ENCODE measurements at places on chromosomes 2 and 18.
A peak's percentile ranks its signal among the peaks of the same experiment; 100 is the strongest.

DNA sequence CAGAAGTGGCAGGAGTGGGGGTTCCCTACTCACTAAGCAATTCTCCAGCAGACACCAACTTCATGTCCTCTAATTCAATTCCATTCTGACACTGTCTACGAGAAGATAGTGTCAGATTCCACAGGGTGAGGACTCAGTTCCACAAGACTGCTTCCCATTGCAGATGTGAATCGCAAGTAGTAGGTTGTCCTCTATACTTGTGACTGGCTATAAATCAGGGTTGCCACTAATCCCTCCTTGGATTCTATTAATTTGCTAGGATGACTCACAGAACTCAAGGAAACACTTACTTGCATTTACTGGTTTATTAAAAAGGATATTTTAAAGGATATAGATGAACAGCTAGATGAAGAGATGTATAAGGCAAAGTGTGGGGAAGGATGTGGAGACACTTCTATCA, 184.1 kb upstream of the ACVR2A start:
- no peak for DNase-seq

DNA sequence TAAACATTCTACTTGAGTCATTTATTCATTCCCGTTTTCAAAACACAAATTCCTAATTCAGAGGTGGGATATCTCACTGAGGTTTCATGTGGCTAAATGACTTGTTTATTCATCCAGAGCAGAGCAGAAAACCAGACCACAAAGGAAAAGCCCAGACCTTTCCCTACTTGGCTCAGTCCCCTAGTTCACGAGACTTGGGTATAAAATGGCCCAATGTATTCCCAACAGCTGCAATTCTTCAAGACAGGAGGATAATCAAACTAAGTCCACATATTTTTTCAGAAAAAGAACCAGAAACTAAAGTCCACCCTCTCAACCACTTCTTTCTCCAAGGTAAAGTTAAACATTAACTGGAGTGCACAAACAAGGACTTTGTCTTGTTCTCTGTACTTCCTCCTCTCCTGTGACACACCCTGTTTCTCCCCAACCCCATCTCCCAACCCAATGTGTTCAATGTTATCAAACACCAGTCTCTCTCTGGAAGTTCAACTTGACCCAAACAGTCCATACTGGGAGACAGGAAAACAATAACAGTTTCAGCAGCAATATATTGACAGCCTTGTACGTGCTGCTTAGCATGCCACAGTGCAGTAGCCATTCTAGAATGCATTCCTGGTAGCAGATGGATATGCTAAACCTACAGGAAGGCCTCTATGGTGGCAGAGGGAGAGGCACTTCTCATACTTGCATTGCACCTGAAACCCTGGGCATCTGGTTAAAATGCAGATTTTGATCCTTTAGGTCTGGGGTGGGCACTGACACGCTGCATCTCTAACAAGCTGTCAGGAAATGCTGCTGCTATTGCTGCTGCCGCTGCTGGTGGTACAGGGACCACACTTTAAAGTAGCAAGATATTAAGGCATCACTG, 110.7 kb downstream of the INO80D start:
- no peak for DNase-seq

DNA sequence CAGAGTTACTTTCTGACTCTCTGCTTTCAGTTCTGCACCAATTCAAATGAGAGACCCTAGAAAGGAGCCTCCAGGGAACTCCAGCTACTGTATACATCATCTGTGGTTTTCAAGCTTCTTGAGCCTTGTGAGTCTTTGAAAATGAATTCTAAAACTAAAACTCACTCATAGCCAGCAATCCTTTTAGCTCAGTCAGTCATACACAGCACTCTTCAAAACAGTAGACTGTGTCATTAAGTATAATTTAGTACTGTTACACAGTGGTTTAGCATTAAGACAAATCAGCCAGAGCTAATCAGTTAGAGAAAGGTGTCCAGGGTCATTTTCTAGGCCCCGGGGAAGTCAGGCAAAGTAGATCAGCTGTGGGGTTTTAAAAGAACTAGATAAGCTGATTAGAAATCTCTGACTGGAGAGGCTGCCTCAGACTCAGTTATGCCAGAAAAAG, 322.1 kb upstream of the THUMPD2 start:
- no peak for DNase-seq

DNA sequence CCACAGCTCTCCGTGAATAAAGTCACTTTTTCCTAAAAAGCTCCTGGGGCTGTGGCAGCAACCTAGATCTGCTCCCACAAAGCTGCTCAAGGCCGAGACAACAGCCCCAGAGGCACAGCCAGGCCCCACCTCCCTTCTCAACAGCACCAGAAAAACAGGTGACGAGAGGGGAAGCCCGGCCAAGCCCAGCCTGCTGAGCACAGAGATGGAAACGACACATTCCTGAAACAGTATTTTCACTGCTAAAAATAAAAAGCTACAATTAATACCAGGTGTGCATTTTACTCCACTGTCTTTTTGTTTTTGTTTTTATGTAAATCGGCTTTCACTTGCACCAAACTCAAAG, 199.3 kb downstream of the HDAC4 start:
- no peak for DNase-seq

DNA sequence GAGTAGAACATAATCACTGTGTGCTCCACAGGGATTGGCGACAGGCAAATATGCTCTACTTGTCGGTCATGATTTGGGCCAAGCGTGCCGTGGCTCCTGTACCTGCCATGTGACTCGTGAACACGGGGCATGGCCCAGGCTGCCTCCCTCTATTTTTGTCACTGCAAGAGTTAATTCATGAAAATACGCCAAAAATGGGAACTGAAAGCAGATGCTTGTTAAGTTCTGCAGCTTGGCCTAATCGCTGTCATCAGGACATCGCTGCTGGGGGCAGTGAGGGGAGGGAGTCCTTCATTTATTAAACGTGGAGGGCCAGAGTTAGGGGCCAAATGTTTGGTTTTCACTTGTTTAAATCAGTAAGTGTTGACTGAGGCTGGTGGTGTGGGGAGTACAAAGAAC, 177.8 kb downstream of the BCL2 start:
- no peak for DNase-seq

DNA sequence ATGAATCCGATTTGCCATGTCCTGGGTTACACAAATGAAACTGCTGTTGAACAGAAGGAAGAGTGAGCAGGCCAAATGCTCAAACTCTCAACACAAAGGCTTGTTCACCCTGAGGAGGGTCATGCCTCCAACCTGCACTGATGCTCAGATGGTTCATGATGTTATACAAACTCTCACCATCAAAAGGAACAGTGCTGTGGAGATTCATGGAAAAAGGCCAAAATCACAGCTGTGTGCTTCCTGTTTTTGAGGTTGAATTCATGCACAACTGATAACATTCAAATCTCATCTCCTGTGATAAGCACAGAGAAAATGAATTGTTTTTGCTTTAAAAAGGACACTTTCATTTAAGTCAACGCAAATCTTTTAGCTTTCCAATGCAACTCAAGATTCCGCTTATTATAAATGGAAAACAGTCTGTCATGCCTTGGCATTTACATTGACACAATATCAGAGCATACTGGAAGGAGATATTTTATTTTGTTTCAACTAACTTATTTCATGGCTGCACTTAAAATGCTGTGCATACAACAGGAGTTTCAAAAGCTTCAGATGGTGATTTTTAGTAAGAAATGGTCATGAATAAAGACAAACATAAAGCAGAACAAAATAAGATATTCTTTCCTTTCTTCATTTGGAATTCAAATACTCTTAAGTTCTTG, 22.2 kb upstream of the TTN start:
- no peak for DNase-seq

GRCh38 chr2:119522671-119523070, 1.6 kb downstream of the SCTR start:
- DNase-seq: no peak

DNA sequence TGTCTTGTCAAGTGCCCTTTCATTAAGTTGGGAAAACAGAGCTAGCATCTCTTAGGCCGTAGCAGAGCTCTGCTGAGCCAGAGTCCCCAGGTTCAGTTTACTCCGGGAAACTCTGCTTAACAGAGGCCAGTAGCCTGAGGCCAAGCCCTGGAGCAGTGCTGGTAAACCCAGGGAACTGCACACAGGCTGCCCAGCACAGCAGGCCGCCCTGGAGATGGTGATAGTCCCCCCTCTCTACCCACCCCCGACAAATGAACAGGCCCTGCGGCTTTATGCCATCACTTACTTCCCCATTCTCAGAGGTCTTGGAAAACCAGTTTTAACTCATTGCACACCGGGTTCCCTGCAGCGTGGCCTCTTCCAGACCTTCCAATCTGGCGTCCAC, 3.5 kb downstream of the CNNM4 start:
- DNase-seq: no peak

DNA sequence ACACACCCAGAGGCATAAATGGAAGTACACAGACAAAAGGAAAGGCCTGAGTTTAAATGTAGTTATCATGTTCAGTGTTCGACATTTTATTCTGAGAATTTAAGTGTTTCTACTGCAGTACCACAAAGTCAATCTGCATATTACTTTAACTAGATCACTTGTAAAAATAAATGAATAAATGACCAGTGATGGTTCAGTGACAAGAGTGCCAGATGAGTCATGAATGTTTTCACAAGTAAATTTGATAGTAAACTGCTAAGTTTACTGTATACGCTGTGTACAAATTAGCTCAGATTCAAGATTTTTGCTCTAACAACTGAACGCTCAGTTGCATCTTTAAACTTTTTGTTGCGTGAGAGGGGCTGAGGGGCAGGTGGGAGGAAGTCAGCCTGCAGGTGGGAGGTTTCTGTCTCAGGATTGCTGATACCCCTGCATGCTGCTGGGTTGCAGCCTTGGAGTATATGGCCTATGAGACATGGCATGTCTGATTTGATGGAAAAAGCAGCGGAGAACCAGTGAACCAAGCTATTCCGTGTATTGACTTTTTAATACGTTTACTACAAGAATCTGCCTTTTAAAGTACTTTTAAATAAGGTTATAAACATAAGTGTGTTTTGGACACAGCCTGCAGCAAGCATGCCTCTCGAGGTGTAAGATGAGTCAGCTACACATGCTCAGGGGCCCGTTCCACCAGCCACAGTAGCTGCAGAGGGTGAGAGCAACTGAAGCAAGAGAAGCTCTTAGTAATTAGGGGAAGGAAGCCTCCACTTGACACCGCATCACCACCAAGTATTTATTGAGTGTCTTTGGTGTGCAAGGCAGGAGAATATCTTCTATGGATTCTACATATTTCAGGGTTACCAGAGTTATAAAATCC, 245.1 kb downstream of the NEDD4L start:
- no peak for DNase-seq

- DNase-seq: no peak
These were observed 601.7 kb downstream of the ARHGAP15 start for GRCh38 chr2:143730953-143731260.

DNA sequence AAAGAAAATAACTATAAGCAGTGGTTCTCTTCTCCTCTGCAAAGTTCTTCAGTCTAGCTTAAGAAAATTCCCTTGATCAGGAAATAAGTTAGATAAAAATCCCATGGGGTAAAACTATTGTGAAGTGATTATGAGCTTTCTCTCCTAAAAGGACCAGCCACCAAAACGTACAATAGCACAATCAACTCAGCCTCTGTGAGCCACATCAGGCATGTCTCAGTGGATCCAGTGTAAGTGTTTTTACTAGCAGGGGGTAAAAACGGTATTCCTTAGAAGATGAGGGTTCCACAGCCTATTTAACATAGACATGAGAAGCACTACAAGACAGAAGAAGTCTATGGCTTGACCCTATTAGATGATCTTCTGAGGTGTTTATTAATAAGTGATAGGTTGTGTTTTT, 503.2 kb downstream of the PIK3C3 start:
- DNase-seq: no peak

- DNase-seq: no peak
These were observed 171.9 kb downstream of the AGAP1 start for GRCh38 chr2:235665661-235666212.

DNA sequence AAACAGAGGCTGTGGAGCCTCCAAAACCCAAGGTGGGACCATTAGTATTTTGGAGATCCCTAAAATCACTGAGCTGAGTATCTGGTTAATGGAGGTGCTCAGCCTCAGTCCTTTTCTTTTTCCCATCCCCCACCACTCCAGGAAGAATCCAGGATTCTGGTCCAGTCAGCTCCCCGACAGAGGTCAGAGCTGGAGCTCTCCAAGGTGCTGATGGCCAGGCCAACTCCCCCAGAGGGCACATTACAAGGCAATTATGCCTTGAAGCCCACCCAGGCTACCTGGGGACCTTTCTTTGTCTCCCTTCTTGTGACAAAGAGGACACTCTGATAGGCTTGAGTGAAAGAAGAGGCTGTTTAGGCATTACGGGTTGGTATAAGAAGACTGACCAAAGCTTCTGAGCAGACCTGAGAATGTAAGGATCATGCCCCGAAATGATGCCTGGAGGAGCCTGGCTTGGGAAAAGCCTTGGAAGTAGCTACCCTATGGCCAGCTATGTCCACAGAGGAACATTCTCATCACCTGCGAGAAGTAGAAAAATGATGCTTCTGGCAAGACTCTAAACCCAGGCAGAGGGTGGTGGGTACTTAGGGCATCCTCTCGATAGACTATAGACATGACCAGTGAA, 102.5 kb upstream of the LDAH start:
- DNase-seq: no peak

DNA sequence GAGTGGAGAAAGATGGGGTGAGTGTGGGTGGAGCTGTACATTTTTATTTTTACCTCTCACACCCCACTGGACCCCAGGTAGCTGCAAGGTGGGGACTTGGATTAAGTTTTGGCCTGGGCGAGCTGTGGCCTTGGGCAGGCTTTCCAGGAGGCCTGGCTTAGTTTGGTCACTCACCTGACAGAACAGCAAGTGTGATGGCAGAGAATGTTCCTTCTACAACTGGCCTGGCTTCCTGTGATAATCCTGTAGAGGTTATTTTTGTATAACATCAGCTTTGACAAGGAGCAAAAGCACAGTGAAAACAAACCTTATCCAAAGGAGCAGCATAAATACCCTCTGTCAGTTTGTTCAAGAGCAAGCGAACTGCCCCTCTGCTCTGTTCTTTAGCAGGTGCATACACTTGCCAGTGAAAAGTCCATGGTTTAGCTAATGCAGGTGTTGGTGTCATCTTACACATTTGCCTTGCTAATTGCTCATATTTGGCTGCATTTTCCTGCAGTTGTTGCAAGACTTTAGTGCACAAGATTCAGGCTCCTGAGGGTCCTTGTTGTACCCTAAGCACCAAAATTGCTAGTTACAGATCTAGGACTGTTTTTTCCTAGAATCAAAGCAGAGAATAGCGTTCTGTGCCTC, 6.3 kb downstream of the THNSL2 start:
- no peak for DNase-seq

DNA sequence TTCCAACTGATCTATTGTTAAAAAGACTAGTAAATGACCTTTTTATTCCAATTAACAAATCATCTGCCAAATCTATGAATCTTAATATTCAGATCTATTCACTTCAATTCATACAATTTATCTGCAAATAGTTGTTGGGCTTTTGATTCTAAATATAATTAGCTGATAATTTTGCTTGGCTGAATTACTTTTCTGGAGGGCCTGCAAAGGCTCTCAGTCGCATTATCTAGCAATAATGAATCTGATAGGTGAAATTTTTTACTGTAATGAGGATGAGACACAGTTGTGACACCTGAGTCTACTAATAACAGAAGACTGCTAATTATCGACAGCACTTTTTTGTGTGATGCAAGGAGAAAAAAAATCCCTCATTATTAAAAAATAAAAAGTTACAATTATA, 565.1 kb downstream of the ZEB2 start:
- DNase-seq: no peak

- peak; percentile 5 for DNase-seq
These were observed 219.6 kb upstream of the RAB12 start for GRCh38 chr18:8389391-8390340.

GRCh38 chr18:49616618-49617328, 54.9 kb downstream of the LIPG start:
- no peak for DNase-seq

- no peak for DNase-seq
These were observed 111.8 kb downstream of the PRKCE start for GRCh38 chr2:45763255-45763654.
